ENCODE measurements at places on chromosomes 12 and 14.

- peak; percentile 91 for DNase-seq
Observed at GRCh38 chr12:121626853-121627640, 717 bp downstream of the ORAI1 start.

GRCh38 chr12:114408886-114409851, 3.2 kb upstream of the TBX5 start:
- peak; percentile 79 for DNase-seq

- DNase-seq: peak; percentile 67
Observed at GRCh38 chr12:115251727-115252126, 567.8 kb upstream of the TBX3 start.

GRCh38 chr14:30355431-30355913, 203.5 kb upstream of the G2E3 start:
- DNase-seq: peak; percentile 68

- DNase-seq: peak; percentile 89
Observed at GRCh38 chr14:69561893-69562292, 12.8 kb downstream of the CCDC177 start.

DNA sequence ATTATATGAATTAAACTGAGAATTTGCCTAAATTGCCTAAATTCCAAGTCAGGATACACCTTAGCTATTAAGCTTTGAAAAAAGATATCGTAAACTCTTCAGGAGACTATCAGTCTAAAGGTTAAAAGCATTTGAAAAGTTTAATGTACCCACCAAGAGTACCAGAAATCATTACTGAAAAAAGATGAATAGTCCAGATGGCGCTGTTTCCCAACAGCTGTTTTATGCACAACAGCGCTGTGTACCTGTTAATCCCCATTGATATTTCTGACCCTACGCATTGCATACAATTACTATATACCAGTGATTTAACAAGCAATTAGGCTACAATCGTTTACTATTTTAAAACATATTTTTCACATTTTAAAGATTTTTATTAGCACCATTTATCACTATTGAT, 185.0 kb downstream of the PLCZ1 start:
- DNase-seq: no peak

DNA sequence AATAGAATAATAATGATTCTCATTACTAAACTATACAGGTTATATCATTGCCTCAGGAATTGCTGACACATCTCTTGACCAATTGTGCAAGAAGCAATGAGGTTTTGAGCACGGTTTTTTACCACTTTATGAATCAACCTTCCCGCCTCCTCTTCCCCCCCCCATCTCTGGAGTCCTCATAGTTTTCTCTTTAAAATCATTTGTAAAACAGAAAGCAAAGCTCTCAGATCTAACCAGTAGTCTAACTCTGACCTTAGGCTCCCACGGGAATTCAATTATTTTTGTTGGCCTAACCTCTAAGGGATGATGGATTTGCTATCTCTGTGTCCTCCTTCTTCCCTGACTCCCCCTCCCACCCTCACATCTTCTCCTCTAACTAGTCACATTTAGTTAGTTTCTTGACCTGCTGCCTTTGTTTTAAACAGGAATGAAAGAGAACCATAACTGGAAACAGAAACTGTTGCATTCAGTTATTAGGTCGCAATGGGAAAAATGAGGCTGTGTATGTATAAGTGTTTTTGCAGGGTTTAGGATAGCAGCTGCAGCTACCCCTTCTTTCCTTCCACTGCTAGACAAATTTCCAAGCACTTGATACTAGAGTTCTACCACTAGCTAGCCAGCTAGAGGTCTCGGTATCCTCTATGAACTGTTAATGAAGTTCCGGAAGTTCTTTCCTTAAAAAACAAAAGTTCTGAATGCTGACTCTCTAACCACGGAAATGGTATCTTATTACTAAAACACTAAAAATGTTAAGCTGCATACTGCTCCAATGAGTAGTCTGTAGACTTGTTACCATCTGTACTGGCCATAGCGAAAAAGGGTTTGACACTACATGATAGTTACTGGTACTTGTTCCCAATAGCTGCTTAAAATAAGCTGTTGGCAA, 65.4 kb downstream of the TAOK3 start:
- DNase-seq: no peak

DNA sequence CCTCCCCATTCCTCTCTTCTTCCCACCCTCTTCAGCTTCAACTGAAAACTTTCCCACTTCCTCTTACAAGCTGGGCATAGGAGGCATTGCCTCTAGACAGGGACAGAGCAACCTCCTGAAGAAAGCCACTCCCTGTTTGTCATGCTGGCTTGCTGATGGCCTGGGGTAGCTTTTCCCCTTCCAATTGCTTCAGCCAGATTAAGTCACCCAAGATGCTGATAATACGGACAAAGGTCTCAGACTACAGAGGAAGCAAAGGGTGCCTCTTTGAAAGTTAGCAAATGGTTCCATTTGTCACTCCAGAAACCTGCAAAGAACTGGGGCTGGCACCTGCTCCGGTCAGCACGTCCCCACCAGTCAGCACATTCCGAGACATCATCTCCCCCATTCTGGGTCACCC, 6.0 kb downstream of the KRT2 start:
- peak; percentile 7 for DNase-seq

Data from mesendoderm (in vitro differentiated cells).